ENCODE measurements at places on chromosomes 11 and 22.
A peak's percentile ranks its signal among the peaks of the same experiment; 100 is the strongest.

DNA sequence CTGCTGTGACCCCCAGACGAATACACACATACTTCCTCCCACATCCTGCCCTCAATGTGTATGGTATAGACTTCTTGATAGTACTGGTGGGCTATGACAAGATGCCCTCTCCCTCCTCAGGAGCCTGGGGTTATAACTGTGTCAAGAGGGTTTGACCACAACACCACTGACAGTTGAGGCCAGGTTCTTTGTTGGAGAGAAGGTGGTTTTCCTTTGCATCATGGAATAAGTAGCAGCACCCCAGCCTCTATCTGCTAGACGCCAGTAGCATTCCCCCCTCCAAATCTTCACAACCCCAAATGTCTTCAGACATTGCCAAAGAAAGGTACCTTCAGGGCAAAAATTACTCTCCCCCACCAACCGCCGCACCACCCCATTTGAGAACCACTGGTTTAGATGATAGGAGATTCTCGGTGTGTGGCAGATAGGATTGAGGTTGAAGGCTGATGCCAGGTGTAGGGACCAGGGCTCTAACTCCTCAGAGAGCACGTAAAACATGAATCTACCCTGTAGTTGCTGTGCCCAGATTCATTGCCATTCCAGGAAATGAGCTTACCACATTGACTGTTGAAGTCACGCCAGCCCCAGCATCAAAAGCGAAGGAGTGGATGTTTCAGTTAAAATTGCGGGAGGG, 5.5 kb upstream of the MYO18B start:
- DNase-seq: no peak

GRCh38 chr11:2990617-2991451, 1.3 kb downstream of the NAP1L4 start:
- peak; percentile 31 for DNase-seq

DNA sequence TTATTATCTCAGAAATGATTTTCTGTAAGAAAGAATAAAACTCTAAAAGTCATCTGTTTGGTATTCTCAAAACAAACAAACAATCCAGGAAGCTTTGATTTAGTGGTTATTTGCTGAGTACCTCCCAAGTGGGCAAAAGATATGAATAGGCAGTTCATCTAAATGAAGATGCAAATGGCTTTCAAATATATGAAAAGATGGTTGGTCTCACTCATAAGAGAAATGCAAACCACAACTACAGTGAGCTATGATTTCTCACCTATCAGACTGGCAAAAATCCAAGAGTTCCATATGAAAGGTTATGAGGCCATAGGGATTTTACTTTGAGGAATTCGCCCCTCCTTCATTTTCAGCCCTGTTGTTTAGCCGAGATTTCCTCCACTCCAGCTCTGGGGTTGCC, 11.3 kb upstream of the P2RY2 start:
- DNase-seq: no peak

DNA sequence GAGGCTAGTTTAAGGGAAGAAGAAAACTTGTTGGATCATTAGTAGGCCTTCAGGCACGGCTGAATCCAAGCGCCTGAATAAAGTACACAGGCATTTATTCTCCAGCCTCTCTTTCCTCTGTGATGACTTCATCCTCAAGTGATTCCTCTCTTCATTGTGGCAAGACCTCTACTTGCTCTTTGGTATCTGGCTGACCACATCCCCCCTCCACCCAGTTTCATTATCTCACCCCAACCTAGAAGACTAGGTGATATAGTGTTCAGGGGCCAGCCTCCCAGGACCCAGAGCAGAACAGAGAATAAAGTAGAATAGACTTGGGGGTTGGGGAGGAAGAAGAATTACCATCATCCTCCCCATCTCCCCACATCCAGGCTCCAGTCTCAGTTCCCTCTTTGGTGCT, 189.3 kb downstream of the MIAT start:
- DNase-seq: no peak

- DNase-seq: no peak
Measured at GRCh38 chr11:134047586-134047999, 21.3 kb upstream of the JAM3 start.

DNA sequence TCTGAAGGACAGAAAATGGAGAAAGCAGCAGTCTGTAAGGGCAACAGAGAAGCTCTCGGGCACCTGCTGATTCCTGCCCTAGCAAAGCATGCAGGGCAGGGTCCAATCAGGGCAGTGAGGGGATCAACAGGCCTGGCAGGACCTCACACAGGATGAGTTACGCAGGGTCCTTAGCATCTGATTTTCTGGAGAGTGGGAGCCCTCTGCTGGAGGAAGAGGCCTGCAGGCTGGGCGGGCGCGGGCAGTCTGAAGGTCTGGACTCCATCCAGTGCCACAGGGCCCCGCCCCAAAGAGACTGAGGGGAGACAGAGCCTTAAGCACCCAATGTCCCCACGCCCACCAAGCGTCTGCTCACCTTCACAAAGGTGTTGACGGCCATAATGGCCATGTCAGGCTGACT, 28.9 kb downstream of the AP1B1 start:
- DNase-seq: no peak

DNA sequence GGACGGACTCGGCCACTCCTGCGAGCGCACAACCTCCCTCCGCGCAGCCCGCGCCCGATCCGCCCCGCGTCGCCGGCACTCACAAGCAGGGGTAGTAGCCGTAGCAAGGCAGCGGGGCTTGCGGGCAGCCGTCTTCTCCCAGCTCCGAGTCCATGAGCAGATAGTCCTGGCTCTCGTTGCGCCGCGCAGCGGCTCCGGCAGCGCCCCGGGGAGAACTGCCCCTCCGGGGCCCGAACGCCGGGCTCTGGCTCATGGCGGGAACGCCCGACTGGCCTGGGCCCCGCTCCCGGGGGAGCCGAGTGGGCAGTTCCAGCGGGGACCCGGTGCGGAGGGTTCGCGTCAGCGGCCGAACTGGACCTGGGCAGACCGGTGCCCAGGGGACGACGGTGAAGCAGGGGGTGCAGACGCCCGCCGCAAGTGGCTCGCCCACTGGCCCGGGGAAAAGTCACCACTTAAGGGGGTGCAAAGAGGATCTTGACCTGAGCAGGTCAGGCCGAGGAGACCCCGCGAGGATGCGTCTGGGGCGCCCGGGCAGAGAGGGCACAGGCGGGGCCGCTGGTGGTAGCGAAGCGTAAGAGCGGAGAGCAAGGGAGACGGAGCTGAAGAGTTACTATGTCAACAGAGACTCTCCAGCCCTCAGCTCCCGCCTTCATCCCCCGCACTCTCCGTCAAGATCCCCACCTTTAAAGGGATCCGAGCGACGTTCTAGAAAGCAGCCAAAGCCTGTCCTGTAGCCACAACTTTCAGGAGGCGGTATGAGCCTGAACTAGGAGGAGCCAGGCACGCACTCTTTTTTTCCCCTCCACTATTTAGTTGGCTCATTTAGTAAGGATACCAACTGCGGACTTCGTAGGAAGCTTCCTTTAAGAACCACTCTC, at the start of gene TRPC6:
TRPC6 (minus strand) TSS at position 757 of the 878 bp plus-strand sequence; CDS start at position 253, 504 bp downstream.
- no peak for DNase-seq

DNA sequence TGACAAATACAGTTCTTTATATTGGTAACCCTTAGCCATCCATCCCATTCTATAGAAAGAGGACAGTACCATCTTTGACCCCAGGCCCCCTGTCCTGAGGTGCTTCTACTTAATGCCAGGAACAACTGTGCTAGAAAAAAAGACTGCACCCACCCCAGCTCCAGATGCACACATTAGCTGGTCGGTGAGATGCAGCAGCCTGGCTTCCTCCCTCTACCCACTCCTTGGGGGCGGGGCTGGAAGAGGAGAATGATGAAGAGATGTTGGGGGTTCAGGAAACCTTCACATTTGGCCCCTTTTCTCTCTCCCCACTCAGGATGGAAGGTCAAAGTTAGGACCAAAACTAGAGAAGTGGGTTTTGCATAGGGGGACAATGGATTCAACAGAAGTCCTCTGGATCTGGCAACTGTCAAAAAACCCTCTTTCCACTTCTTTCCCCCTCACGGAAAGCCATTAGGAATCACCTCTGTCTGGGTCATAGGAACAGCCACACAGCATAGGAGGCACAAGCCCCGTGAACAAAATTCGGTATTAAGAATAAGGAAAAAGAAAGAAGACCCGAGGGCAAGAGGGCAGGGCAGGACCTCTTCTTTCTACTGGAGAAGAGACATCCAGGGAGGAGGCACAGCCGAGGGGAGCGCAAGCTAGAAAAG, 755 bp downstream of the NRIP3 start:
- no peak for DNase-seq

DNA sequence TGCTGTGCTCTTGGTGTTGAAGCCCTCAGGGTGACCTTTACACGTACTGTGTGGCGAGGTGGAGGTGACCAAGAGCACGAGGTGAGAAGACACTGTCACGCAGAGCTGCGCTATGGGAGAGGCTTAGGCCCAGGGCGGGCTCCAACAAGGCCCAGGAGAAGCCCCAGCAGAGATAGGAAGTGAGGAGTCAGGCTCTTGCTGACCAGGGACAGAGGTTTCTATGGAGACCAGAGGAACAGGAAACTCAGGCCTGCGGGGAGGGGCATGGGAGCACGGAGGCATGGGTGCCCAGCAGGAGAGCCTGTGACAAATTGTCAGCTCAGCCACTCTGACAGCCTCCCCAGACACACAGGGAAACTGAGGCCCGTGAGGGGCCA, 15.8 kb downstream of the DGKZ start:
- no peak for DNase-seq

DNA sequence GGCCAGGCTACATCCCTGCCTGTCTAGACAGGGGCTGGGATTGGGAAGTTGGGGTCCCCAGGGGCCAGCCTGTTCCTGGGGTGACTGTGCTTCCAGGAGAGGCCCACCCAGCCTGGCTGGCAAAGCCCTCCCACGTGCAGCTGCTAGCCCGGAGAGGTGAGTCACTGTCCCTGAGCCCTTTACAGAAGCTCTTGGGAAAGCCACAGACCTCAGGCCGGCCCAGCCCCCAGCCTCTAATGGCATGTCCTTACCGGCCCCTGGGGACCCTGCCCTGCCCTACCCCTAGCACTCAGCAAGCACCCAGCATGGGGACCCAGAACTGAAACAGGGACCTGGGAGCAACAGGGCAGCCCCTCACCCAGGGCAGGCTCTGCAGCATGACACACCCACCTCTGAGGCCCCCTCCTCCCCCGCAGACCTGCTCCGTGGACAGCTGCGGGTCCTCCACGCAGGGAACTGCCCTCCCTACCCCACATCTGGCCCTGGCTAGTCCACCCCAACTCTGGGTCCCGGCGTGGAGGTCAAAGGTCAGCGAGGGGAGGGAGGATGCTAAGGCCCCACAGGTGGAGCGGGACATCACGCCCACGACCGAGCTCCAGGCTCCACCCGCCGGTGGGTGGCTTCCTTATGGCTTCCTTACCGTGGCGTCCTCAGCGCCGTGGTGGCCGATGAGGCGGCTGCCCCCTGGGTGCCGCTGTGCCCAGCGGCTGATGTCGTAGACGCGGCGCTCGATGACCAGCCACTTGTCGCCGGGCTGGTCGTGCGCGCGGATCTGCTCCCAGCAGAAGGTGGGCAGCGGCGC, 615 bp downstream of the FADS3 start:
- peak; percentile 20 for DNase-seq

GRCh38 chr11:48025293-48025983, 45.1 kb downstream of the PTPRJ start:
- no peak for DNase-seq

- DNase-seq: peak; percentile 60
Measured at GRCh38 chr11:34234086-34234740, 123.6 kb downstream of the ABTB2 start.

DNA sequence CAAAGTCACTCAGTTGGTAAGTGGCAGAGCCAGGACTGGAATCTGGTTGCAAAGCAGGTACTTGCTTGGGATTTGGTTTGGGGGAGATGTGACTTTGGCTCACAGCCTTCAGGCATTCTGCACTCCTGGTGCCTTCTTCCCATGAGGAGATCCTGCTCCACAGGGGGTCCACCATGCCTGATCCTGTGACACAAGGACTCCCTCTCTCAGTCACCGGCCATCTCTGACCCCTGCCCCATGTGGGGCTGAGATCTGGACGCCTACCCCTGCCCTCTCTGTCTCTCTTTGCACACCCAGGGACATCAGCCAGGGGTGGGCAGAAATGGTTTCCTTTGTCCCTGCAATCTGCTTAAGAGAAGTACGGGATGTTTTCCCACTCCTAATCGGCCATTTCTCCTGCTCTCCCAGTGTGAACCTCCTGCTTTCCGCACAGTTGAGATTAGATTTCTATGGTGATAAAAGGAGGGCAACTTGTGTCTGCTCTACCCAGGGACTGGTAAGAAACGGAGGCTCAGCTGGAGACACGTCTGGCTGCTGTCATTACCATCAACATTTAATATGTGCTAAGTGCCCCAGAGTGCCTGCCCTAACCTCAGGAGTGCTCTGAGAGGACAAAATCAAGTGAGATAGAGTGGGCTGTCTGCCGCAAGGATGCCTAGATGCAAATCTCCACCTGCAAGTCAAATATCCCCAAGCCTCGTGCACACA, 11.1 kb upstream of the FXYD6 start:
- DNase-seq: no peak

GRCh38 chr22:29211066-29211465, 5.4 kb downstream of the EMID1 start:
- no peak for DNase-seq

- no peak for DNase-seq
Measured at GRCh38 chr11:99535819-99536218, 515.1 kb downstream of the CNTN5 start.

DNA sequence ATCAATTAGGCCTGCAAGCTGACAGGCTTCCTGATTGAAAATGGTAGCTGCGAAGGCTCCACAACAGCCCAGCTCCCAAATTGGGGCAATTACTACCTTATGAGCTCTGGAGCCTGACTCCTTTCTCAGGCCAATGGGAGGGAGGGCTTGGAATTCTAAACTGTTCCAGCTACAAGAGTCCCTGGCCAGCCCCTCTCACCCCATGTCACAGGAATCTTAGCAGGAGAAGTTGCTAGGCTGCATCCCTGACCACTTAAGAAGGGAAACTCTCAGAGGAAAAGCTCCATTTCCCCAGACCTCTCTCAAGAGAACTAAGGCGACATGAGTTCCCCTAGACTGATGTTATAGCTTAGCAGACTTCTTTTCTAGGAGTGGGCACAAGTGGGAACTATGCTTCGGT, 4.9 kb downstream of the LRP4 start:
- no peak for DNase-seq

- DNase-seq: no peak
Measured at GRCh38 chr22:42908374-42908746, 51.3 kb upstream of the ARFGAP3 start.

DNA sequence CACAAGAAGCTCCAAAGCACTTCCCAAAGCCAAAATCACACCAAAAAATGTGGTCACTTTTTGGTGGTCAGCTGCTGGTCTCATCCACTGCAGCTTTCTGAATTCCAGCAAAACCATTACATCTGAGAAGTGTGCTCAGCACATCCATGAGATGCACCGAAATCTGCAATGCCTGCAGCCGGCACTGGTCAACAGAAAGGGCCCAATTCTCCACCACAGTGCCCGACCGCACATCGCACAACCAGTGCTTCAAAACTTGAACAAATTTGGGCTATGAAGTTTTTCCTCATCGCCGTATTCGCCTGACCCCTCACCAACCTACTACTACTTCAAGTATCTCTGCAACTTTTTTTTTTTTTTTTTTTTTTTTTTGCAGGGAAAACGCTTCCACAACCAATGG, 89.9 kb upstream of the LUZP2 start:
- DNase-seq: no peak
